ENCODE measurements at places on chromosomes 16 and 17.

- DNase-seq, result no peak
Observed at GRCh38 chr16:68310437-68310773, 341 bp downstream of the SLC7A6OS start.

DNA sequence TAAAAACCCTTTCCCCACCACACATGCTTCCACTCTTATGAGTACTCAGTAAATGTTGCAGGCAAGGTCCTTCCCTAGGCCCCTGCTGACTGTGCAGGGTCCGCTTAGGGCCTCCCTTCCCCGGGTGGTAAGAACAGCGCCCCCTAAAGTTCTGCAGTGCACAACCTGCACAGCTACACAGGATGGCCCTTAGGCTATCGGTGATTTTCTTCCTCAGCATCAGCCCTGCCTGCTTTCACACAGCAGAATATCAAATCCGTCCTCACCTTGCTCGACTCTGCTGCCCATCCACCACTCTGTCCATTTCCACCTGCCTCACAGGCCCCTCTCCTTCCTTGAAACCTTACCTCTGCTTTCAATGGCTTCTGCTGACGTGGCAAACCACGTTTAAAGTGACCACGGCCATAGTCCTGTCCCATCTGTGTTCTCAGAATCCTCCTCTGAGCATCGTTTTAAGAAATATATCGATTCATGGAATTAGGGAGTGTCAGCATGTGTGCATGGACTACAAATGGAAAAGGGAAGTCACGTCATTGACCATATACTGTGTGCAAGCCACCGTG, 51.4 kb upstream of the TMEM132E start:
- no peak for DNase-seq

DNA sequence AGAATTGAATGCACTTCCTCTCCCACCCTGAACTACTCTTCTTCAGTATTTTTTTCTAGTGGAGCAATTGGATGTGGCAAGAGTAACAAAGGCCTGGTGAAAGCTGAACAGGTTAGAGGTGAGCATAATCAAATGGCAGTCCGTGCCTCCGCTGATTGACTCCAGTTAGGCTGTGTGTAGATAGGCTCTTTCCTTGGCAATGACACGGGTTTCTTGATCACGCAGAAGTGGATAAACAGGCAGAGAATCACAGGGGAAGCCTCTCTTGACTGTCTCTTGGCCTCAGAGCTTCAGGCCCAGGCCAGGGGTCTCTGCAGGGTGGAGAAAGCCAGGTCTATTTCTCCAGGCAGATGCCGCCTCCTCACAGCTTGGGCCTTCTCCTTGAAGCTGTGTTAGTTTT, 4.2 kb downstream of the CD300LB start:
- DNase-seq, result no peak

DNA sequence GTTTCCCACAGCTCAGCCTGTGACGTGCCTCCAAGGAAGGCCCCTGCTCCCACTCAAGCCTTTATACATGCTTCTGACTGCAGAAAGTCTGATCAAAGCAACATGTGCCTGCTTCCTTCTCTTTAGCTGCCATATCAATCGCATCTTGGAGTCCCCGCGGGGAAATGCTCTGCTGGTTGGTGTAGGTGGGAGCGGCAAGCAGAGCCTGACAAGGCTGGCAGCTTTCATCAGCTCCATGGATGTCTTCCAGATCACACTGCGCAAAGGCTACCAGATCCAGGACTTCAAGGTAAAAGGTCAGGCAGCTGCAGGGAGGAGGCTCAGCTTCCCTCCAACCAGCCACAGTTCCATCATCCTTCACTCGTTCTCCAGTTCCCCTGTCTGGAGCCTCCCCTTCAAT, 189.7 kb downstream of the ZNF18 start:
- DNase-seq, result no peak

DNA sequence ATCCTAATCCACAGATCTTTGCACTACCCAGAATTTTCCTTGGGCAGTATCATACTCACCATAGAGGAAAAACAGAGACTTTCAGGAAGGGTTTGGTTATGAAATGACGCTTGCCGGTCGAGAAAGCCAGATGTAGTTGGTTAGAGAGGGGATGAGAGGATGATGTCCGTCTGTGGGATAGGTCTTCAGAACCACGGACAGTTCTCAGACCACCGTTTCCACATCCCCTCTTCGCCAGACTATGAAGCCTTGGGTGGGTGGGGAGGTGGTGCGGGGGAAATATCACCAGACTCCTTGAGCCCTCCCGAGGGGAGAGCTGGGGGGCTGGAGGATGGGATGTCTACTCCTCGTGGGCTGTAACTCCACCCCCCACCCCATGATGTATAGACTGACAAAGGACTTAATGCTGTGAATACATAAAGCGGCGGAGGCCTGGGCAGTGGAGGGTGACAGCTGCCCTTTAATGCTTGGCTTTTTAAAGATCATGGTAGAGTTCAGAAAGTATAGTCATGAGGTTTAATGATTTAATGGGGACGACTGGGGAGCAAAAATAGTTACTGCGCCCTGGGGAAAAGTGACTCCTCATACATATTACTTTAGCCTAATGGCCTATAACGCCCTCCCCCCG, 96.6 kb downstream of the MRM1 start:
- DNase-seq, result no peak

- no peak for DNase-seq
Observed at GRCh38 chr16:3988011-3988410, 107.5 kb upstream of the CREBBP start.

GRCh38 chr16:78552106-78552675, 452.7 kb downstream of the WWOX start:
- DNase-seq, result no peak

DNA sequence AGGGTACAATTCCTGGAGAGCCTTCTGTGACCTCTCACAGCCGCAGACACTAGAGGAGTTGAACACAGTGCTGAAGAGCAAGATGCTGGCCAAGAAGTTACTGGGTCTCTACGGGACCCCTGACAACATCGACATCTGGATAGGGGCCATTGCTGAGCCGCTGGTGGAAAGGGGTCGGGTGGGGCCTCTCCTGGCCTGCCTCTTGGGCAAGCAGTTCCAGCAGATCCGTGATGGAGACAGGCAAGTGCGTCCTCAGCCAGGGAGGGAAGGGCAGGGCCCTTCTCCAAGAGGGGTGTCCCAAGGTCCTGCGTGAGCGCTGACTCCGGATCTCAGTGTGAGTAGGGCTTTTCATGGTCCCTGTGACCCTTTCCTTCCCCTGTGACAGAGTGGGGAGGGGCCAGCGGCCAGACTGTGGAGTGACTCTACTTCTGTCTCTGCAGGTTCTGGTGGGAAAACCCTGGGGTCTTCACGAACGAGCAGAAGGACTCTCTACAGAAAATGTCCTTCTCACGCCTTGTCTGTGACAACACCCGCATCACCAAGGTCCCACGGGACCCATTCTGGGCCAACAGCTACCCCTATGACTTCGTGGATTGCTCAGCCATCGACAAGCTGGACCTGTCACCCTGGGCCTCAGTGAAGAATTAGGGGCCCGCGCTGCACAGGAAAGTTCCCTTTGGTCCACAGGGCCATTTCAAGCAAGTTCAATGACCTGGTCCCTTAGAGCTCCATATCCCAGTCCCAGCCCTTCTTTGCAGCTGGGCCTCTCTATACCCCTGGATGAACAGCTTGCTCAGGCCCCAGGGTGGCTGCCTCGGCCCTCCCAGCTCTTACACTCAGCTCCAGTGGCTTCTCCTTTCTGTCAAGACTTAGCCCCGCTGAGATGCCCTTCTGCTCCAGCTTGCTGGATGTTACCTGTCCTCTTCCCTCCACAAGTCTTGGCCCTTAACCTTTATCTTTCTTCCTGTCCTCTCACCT, 13.1 kb downstream of the MPO start:
- no peak for DNase-seq

GRCh38 chr17:36611345-36612072, 10.1 kb downstream of the MRM1 start:
- no peak for DNase-seq

- DNase-seq, result no peak
Observed at GRCh38 chr17:2034157-2034556, 4.2 kb downstream of the DPH1 start.

DNA sequence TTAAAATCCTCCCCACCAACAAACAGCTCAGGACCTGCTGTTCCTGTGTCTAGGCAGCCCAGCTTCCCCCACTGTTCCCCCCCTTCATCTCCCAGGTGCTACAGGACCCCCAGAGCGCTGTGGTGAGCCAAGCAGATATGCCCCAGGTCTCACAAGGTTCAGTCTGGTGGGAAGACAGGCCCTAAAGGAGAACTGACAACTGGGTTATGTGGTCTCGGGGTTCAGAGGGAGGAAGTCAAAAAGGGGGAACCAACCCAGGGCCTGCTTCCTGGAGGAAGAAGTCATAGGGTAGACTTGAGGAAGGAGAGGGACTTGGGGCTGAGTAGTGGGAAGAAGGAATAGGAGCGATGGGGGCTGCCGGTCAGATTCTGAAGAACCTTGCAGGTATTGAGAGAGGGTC, 2.6 kb downstream of the RIPOR1 start:
- peak; percentile 27 for DNase-seq

DNA sequence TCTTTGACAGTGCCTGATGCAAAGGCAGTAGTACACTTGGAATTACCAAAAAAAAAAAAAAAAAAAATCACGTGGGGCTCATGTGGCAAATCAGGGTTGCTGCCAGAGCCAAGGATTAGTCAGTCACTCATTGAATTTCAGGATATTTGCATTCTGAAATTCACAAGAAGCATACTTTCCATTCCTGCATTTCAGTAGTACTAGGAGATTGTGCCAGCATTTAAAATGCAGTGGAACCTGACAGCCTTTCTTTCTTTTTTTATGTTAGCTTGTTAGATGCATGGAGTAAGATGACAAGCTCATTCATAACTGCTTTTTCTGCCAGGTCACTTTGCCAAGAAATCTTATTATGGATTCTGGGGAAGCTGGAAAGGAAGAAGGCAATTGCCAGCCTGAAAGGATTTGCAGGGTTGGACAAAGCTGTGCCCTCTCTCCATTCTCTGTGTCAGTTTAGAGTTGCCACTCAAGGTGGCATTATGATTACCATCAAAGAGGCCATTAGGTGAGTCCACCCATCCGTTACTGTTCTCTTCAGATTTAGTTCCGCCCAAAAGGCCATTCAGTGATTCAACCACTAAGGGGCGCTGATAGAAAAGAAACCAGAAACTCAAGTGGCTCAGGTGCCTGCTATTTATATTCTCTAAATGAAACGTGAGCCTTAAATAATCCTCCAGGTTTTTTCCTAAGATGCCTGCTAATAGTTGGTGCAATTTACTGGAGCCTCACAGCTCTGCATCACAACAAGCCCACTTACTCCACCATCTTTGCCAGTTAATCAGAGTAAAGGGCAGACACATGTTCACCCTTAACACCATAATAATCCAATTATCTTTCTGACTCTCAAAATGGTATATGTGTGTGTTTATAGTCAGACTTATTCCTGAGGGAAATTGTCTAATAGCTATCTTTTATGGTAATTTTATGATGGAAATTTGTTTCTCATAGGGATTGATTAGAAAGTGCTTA, 59.0 kb downstream of the TANGO6 start:
- peak; percentile 29 for DNase-seq

DNA sequence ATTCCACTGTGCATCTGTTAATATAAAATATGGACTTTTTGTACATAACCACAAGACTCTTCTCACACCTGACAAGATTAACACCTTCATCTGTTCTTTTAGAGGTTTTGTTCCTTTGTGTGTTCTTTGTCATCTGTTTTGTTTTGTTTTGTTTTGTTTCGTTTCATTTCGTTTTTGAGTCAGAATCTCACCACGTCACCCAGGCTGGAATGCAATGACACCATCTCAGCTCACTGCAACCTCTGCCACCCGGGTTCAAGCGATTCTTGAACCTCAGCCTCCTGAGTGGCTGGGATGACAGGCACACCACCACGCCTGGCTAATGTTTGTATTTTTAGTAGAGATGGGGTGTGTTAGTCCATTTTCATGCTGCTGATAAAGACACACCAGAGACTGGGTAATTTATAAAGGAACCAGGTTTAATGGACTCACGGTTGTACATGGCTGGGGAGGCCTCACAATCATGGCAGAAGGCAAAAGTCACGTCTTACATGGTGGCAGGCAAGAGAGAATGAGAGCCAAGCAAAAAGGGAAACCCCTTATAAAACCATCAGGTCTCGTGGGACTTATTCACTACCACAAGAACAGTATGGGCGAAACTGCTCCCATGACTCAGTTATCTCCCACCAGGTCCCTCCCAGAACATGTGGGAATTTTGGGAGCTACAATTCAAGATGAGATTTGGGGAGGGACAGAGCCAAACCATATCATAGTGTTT, 22.3 kb downstream of the C16orf90 start:
- no peak for DNase-seq

DNA sequence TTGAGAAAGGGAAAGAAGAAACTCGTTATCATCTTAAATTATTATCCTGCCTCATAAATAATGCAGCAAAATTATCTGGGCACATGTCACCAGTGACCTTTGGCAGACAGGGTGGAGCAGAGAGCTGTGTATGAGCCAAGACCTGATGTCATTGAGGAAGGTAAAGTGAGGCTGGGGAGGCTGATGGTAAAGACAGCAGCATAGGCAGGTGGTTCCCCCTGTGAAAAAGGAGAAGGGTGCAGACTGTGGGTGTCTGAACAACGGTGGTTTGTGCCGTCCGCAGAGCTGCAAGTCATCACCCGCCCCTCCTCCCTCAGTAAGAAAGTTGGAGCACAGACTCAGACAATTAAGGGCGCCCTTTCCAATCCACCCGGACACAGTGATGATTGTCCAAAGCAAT, 30.8 kb upstream of the METTL16 start:
- DNase-seq, result no peak

GRCh38 chr17:44045486-44045885, 21.0 kb downstream of the LSM12 start:
- DNase-seq, result no peak

GRCh38 chr17:30117675-30118081, 1.1 kb downstream of the NSRP1 start:
- no peak for DNase-seq

DNA sequence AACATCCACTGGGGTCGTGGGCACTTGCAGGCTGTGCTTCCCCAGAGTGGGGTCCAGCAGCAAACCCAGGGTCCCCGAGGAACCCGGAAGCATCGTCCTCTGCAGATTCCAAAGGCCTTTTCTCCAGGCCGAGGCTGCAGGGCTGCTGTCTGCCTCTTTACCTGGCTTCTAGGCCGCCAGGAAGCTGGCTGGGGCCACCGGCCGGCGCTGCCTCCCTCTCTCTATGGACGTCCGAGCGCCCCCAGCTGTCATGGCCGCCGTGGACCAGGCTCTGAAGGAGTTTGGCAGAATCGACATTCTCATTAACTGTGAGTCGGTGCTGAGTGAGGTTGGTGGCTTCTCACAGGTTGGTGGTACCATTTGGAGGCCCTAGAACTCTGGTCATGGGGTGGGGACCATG, 5.6 kb downstream of the DECR2 start:
- no peak for DNase-seq

DNA sequence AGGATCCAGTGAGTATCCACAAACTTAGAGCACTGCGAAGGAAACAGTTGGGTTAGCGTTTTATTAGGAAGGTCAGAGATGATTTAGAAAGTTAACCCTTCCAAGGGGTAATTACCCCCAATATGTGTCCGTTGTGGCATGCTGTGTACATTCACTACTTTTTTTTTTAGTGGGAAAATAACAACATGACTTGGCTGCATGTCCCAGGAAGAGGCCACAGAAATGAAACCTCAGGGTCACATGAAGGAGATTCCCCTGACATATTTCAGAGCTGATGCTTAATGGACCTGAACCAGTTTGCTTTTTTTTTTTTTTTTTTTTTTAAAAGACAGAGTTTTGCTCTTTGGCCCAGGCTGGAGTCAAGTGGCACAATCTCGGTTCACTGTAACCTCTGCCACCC, 167.5 kb downstream of the PRKCA start:
- DNase-seq, result no peak

GRCh38 chr17:37489197-37490001, at the start of gene DUSP14:
Gene DUSP14, plus strand, starts transcription at chr17:37489891. Its CDS starts 22,382 bp downstream, at chr17:37512273.
- DNase-seq, result peak; percentile 97

- DNase-seq, result no peak
Observed at GRCh38 chr17:70613681-70614080, 444.3 kb downstream of the KCNJ2 start.
